ENCODE measurements at places on chromosomes 2 and 18.

- DNase-seq, result no peak
Observed at GRCh38 chr2:85503168-85503850, 35.7 kb upstream of the MAT2A start.

- no peak for DNase-seq
Observed at GRCh38 chr2:47207614-47208013, 52.5 kb upstream of the STPG4 start.

GRCh38 chr2:51718881-51719280, 686.9 kb upstream of the NRXN1 start:
- DNase-seq, result no peak

GRCh38 chr2:38057651-38058410, 18.1 kb downstream of the CYP1B1 start:
- DNase-seq, result no peak

GRCh38 chr2:71711133-71711855, 257.9 kb downstream of the DYSF start:
- no peak for DNase-seq

GRCh38 chr2:143730953-143731260, 601.7 kb downstream of the ARHGAP15 start:
- no peak for DNase-seq

- DNase-seq, result no peak
Observed at GRCh38 chr2:215773728-215774127, 239.6 kb downstream of the MREG start.

GRCh38 chr2:96176661-96177060, 31.4 kb upstream of the DUSP2 start:
- no peak for DNase-seq

GRCh38 chr2:13681936-13682335, 950.6 kb upstream of the LRATD1 start:
- DNase-seq, result no peak

DNA sequence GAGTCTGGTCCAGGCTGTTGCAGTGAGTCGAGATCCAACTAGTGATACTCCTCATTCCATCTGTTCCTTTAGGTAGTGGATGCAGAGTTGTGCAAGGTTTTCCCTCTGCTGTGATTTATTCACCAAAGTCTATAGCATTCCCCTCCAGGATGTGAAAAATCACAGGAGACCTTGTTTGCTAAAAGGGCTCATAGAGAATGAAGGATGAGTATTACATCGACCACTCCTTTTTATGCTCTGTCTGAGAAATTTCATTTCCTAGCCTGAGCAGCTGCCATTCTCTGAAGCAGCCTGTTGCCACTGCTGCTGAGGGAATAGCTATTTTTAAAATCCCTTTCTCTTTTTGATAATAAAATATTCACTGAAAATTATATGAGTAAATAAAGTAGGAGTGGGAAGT, 134.1 kb upstream of the LRRTM1 start:
- DNase-seq, result no peak

DNA sequence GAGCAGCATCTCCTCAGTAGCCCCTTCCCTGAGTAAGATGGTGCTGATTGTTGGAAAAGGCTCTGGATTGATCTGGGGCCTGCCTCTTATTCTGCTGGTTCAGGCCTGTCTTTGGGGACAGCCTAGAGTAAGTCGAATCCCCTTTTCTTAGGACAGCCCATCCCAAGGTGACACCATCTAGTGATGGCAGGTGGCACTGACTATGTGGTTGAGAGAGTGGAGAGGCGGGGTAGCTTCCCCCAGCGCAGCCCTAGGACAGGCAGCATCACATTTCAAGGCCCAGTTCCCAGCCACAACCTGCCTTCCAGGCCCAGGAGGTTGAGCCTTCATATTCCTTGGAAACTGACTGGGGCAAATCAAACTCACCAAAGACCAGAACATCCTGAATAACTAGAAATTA, 69.1 kb upstream of the B3GNT7 start:
- DNase-seq, result no peak

GRCh38 chr18:57951117-57951796, 92.8 kb upstream of the NEDD4L start:
- DNase-seq, result no peak

GRCh38 chr2:215868846-215869543, 144.4 kb downstream of the MREG start:
- DNase-seq, result no peak

DNA sequence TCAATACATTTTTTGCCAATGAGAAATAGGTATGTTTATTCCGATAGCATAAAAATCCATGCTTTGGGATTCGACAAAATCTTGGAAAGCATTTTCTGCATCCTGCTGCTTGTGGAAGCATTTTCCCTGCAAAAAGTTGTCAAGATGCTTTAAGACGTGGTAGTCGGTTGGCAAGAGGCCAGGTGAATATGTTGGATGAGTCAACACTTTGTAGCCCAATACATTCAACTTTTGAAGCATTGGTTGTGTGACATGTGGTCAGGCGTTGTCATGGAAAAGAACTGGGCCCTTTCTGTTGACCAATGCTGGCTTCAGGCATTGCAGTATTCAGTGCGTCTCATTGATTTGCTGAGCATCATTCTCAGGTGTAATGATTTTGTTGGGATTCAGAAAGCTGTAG, 764.5 kb downstream of the TRIB2 start:
- no peak for DNase-seq

DNA sequence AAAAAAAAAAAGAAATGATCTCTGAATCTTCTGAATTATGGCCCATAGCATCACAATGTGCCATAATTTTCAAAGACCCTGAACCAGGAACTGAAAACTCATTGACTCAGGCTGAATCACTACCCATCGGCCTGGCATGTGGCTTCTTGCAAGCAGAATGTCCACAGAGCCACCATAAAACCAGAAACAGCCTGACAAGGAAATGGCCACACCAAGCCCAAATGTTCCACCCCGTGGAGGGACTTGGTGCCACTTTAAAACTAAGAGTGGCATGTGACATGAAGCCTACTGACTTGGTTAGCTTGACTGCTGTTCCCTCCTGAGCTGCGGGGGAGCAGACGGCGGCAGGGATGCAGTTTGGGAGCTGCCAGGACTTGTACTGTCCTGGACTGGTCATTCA, 71.2 kb upstream of the RBM44 start:
- DNase-seq, result no peak

- DNase-seq, result no peak
Observed at GRCh38 chr2:39728941-39729351, 50.1 kb downstream of the THUMPD2 start.

GRCh38 chr2:20615068-20615465, 35.8 kb downstream of the HS1BP3 start:
- no peak for DNase-seq

DNA sequence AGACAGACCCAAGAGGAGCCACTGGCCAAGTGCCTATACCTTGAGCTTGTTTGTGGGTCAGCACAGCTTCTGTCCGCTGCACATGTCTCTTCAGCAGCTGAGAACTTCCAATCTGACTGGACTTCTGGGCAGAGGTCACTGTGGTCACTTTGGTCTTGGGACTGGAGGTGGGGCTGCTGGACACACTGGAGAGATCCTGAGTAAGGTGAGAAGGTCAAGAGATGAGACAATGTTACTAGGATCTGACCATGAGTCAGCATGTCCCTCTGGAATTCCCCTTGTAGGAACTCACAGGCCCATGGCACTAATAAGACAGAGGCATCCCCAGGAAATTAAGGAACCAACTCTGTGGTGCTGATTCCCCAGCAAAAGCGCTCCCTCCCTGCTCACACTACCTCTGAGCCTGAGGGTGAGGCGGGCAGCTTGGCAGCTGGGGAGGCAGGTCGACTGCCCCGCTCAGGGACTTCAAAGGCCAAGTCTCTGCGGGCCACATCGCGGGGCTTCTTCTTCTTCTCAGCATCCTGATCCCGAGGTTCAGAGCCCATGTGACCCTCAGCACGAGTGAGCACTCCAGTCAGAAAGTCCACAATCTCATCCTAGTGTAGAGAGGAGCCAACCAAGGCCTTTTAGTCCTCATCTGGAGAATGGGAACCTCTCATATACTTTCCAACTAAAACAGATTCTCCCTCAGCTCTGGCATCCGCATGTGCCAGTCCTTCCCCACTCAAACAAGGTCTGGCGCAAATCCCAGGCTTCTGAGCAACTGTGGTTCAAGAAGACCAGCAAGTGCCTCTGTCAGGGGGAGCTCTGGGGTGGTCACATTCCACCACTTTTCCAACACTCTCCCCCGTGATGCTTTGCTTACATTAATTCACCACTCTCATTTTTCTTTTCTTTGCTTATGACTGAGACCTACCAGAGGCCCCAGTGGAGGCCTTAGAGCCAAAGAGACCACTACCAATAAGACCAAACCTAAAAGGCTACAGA, 29.4 kb downstream of the KANSL3 start:
- no peak for DNase-seq

DNA sequence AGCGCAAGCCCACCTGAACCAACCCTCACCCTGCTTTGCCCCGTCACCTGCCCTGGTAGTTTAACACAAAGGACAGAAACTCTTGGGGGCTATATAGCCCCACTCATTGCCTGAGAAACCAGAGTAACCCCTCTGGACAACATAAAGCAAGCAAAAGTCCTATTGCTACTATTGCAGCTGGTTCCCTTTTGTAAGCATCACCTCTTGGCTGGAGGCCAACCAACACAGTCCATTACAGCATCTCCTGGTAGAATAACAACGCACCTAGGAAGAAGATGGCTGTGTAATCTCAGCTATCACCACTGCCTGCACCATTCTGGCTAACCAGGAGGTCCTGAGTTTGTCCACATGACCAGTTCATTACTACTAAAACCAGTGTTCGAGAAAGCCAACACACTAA, 36.4 kb downstream of the FLACC1 start:
- DNase-seq, result no peak

- DNase-seq, result no peak
Observed at GRCh38 chr18:30280861-30281470, 761.6 kb downstream of the DSC3 start.

DNA sequence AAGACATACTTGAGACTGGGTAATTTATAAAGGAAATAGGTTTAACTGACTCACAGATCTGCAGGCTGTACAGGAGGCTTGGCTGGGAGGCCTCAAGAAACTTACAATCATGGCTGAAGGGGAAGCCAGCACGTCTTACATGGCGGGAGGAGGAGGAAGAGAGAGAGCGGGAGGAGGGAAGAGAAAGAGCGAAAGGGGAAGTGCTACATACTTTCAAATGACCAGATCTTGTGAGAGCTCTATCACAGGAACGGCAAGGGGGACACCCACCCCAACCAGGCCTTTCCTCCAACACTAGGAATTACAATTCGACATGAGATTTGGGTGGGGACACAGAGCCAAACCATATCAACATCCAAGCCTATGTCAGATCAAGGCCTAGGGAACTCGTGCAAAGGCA, 24.2 kb downstream of the MYL12B start:
- DNase-seq, result no peak

DNA sequence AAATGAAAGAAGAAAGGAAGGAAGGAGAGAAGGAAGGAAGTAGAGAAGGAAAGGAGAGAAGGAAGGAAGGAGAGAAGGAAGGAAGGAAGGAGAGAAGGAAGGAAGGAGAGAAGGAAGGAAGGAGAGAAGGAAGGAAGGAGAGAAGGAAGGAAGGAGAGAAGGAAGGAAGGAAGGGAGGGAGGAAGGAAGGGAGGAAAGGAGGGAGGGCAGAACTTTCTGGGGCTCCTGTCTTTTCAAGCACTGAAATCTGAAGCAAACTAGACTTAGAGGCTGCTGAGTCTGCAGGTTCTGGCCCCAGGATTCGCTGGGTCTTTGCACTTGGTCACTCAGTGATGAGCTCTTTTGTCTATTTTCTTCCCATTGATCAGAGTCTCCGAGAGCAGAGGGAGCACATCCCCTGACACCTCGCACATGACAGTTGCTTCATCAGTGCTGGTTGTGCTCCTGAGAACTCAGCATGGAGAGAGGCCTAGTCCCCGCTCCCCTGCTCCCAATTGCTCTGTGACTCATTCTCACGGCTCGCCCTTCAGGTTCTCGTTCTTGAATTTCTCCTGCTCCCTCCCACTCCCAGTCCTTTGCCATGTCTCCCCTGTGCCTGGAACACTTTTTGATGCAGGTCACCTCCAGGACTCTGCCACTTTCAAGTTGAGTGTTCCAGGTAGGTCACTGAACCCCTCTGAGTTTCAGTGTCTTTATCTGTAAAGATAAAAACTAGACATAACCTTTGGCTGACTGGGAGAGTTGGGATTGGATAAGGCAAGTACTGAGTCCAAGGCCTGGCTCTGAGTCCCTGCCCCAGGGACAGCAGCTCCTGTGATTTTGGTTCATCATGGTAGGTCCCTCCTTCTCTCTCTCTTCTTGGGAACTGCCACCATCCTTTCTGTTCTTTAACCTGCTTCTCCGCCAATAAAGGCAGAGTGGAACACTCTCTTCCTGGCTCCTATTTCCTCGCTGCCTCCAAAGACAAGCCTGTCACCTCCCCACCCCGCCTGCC, 55.2 kb downstream of the TNP1 start:
- no peak for DNase-seq

DNA sequence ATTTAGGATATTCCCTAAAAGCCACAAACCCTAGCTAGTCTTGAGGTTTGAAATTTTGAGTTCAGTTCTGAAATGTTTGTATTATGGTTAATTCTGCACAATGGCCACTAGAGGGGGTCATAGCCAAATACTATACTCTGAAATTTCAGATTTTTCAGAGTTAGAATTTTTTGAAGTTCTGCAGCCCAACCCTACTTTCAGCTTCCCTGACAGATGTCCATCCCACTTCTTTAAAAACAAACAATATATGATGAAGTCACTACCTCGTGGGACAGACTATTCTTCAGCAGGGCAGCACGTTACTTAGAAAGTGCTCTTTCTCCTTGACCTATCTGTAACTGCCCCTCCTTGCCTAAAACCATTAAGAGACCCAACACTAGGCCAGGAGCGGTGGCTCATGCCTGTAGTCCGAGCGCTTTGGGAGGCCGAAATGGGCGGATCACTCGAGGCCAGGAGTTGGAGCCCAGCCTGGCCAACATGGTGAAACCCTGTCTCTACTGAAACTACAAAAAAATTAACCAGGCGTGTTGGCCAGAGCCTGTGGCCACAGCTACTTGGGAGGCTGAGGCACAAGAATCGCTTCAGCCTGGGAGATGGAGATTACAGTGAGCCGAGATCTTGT, 48.2 kb upstream of the PAPOLG start:
- peak; percentile 37 for DNase-seq
